ENCODE measurements at places on chromosomes 6 and 20.

- DNase-seq = no peak
These were observed 7.4 kb downstream of the SLC22A1 start for GRCh38 chr6:160128879-160129516.

- no peak for DNase-seq
These were observed 261.7 kb downstream of the SAMD5 start for GRCh38 chr6:147770221-147770620.

DNA sequence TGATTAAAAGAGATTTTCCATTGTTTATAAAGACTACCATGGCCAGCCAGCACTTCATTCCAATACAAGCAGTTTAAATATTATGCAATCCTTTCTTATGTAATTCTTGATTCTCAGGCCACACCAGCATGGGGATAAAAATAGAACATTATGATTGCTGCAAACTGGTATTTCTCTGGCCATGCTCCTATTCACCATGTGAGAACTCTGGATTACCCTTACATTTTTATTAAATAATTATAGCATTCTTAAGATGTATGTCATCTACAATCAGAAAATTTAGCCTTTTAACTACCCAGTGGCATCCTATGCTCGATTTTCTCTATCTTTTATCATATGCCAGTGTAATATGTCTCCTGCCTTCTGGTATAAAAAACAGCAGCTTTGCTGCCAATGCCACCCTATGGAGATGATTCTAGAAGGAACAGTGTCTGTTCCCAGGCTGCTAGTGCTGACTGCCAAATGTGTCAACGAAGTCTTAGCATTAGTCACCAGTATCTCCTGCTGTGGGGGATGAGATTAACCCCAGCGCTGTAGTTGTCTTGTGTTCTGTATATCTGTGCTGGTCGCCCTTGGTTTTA lies 501.4 kb downstream of the BCKDHB start:
- no peak for DNase-seq

GRCh38 chr20:57330998-57331397 lies 1.4 kb downstream of the SPO11 start:
- peak; percentile 63 for DNase-seq

DNA sequence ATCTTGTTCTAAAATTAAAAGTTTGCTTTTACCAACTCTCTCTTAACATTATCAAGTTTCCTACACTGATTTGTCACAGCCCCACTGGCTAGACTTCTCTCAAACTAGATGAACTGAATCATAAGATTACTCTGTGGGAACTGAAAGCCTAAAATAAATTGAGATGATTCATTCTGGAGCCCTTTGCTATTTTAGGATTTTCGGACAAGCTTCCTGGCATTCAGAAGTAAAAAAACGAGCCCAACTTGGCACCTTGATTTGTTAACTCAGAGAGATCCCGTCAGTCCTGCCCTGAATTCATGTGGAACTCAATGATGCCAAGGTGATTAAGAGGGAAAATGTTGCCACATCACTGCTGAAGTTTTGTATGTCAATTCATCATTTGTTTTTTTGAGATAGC lies 122.0 kb upstream of the NRSN1 start:
- DNase-seq = no peak

DNA sequence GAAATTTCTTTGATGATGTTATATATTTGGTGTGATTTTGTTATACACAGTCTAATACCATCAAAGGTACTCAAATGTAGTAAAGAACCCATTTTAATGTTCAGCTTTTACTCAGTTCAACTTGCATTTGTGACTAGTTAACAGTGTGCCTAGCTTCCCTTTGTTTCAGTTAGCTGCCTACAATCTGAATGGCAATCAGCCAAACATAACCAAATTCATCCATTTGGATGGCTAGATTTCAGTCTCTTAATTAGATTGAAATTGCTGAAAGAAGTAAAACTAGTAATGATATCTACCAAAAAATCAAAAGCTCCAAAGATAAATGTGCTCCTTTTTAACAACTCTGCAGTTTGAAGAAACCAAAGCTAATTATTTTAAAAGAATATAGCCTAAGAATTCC lies 6.9 kb downstream of the EPHA7 start:
- no peak for DNase-seq

DNA sequence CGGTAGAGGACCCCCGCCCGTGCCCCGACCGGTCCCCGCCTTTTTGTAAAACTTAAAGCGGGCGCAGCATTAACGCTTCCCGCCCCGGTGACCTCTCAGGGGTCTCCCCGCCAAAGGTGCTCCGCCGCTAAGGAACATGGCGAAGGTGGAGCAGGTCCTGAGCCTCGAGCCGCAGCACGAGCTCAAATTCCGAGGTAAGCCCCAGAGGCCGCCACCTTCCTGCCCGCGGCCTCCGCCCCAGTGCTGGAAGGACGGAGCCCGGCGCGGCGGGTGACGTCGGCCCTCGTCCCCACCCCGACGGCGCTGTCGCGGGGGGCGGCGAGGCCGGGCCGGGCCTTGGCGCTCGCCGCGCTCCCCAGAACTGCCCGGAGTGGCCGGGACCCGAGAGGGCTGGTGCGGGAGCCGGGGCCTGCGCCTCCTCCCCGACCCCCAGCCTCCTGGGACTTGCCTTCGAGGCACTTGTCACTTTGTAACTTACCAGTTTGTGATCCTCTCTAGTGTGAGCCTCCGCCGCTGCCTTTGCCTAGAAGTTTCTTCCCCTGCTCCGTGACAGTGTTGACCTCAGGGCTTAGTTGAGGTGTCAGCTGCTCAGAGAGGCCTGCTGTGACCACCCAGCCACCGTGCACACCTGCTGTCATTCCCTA lies 417 bp downstream of the VAPB start:
- no peak for DNase-seq

DNA sequence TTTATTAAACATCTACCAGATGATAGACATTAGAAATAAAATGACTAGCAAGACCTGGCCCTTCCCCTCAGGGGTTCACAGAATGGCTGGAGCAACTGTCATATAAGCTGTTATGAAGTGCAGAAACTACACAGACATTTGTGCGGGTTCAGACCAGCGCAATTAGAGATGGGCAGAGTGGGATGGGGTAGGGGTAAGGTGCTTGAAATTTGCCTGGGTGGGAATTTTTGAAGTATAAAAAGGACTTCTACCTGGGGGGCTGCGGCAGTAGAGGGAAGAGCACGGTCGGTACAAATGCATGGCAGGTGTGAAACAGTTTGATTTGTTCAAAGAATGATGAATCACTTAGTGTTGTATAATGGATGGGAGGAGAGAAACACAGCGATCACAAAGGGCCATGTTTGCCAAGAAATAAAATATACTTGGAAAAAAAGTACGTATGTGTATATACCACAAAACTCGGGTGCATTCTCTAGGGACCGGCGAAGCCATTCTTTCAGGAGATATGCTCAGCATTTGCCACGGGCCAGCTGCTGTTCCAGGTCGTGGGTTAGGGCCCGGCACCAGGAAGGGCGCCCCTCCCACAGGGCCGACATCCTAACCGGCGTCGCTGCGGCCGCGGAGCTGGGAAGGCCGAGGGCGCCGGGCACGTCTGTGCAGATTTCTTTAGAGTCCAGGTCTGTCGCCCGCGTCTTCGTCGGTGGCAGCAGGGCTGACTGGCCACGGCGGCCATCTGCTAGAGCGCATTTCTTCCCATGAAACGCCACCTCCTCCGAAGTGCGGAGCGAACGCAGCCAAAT lies 809 bp upstream of the NOL7 start:
- DNase-seq = peak; percentile 34

DNA sequence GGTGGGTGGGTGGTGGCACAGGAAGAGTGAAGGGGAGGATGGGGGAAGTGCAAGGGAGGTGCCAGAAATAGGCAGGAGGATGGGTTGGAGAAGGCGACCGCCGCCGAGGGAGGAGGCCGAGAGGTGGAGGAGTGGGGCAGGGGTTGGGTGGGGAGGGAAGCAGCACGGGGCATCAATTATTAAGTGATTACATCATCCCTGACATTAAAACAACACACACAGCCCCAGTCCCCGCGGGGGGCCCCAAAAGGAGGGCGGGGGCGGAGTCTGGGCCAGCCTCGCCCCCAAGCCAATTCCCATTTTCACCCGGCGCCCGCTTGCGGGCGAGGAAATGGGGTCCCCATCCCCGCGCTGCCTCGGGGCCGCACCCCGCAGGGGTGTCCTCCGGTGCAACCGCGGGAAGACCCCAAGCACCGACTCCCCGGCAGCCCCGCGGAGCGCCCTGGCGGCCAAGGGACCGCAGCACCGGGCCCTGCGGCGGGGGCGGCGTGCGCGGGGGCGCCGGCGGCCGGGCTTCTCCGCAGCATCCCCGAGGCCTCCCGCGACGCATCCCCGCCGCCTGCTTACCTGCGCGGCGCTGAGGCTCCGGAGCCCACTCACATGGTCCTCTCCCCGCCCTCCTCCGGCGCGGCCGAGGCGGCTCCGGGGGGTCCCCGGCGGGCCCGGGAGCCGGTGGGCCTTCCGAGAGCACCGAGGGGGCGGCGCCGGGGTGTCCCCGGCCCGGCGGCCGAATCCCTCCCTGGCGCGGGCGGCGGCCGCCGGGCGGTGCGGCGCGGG lies 663 bp downstream of the FYN start:
- DNase-seq = peak; percentile 78

DNA sequence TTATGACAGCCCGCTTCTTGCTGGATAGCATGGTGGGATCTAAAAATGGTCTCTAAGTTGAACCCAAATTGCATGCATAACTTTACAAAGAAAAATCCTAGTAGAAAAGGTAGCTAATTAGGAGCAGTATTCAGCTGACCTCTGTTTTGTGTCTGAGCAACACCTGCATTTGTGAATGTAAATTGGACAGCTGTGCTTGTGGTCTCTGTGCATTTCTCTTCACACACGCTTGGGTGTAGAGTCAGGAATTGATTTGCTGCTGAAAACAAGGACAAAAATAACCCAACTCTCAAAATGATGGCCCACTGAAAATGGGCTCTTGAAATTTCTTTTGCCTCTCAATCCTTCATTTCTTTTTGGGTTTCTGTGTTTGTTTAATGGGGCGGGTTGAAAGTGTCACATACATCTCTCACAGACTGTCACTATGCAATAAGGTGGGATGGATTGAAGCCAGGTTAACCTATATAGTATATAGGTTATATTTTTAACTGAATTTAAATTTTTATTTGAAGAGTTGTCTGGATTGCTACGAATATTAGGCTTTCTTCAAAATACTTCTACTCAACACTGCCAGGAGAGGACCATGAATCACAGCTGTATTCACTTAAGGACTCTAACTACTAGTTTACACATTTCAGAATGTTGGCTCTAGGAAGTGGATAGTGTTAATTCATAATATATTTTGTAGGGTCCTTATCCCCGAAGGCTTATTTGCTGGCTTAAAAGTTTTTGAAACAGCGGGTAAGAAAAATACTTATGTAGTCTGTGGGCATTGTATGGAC lies 46.5 kb downstream of the SOBP start:
- no peak for DNase-seq

DNA sequence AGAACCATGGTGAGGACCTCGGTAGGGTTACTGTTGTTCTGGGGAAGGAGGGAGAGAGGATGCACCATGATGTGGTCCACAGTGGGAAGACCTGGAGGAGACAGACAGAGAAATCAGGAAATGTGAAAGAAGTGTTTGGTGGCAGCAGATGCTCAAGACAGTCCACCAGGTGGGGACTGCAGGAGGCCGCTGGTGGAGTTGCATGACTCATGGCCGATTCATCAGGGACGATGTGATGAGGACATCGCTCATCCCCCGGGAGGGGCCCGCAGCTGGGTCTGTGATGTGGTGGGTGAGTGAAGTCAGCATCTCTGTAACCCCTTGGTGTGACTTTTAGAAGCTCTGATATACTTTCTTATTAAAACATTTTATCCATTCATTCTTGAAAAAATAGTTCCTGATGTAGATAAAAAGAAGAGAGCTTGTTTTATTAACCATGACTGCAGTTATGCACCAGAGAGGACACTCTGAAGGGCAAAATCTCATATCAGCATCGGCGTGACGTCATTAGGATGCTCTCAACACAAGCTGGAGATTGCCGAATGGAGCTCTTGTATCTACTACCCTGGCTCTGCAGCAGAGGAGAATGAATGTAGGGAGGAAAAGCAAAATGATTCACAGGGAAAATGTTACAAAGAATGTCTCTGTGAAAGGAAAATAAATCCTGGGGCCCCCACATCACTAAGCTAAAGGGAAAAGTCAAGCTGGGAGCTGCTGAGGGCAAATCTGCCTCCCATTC lies 71.2 kb downstream of the RAMACL start:
- no peak for DNase-seq

GRCh38 chr6:163494279-163494727 lies 79.8 kb downstream of the QKI start:
- DNase-seq = no peak

GRCh38 chr6:14286144-14286543 lies 168.6 kb downstream of the CD83 start:
- DNase-seq = peak; percentile 61

- DNase-seq = peak; percentile 86
These were observed 84.6 kb downstream of the PDE7B start for GRCh38 chr6:135935941-135936601.

GRCh38 chr20:25399037-25399430 lies 8.4 kb upstream of the ABHD12 start:
- peak; percentile 52 for DNase-seq

DNA sequence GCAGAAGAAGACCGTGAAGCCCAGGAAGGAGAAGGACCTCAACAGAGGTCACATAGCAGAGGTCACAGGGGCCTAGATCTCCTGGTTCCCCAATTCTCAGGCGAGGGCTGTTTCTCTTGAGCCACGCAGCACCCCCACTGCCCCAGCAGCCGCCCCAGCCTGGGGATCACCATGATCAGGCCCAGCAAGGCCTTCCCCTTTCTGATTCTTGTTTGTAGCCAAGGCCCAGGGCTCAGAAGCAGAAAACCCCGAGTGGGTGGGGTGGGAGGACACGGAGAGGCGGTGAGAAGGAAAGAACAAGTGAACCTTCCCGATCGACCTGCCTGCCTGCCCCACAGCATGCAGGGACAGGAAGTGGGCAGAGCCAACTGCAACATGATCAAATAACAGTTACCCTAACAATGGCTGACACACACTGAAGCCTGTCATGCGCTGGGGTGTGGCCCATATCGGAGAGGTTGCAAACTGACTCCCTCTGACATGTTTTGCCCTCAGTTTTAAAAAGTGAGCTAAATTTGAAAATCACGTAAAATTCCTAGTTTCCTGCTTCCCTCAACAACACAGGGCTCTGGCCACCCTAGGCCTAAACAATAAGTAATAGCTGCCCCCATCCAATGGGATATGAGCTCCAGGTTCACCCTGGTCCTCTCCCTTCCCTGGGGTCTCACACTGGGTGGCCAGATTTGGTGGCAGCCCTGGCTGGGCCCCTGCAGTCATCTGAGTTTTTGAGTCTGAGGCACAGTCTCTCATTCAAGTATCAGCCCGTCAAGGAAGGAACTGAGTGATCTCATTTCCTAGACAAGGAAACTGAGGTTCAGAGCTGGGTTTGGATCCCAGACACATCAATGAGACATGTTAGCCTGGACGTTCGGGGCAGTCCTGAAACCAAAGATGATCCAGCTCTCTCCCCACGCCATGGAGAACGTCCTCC lies 6.5 kb downstream of the PEDS1 start:
- DNase-seq = no peak

DNA sequence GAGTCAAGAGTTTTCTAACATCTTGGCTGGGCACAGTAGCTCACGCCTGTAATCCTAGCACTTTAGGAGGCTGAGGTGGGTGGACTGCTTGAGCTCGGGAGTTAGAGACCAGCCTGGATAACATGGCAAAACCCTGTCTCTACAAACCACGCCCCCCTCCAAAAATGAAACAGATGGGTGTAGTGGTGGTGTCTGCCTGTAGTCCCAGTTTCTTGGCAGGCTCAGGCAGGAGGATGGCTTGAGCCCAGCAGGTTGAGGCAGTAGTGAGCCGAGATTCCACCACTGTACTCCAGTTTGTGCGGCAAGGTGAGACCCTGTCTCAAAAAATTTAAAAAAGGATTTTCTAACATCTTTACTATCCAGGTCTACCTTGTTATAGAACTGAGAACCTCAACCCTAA lies 22.0 kb downstream of the FAM8A1 start:
- DNase-seq = no peak

- no peak for DNase-seq
These were observed 214.5 kb upstream of the CITED2 start for GRCh38 chr6:139588734-139589593.

All from skin of body (tissue), 3 donors.